ENCODE measurements at places on chromosomes 6 and 20. TPM values are rescaled to one million over a fixed set of nuclear protein-coding genes. Genes with fewer than 3 reads are reported as not detected.

SMOC2 gene
- not detected for total RNA-seq

B3GALT4 gene
- 10.6 TPM for total RNA-seq

EYS gene
- total RNA-seq, result 0.13 TPM

CCM2L gene
- total RNA-seq, result not detected

PREX1 gene
- total RNA-seq, result 0.05 TPM

MAP7 gene
- 44.6 TPM for total RNA-seq

SH3BGRL2 gene
- 19.2 TPM for total RNA-seq

EBF4 gene
- total RNA-seq, result 0.23 TPM

SAMD10 gene
- total RNA-seq, result 47.2 TPM

ISM1 gene
- total RNA-seq, result not detected

SLC23A2 gene
- total RNA-seq, result 2.6 TPM

GRCh38 chr20:63023936-63024571 lies 17.3 kb upstream of the BHLHE23 start:
- DNase-seq, result no peak

GRCh38 chr6:39333644-39334438 lies 11.3 kb upstream of the KCNK16 start:
- no peak for DNase-seq

- DNase-seq, result no peak
Observed at GRCh38 chr6:34068462-34069044, 77.3 kb downstream of the GRM4 start.

DNA sequence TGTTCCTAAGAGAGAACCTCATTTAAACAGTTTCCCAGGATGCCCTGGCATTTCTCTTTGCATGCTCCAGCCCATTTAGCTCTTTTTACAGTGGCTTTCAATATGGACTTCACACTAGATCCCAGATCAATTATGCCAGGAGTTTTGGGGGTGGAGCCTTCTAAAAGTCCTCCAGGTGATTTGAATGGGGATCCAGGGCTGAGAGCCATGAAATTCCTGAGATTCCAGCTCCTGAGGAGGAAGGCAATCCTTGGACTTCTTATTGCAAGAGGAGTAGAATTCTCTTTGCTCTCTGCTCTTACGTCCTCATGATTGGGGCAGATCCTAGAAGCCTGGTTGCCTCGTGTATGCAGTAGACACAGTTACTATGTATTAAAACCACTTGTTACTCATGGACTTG lies 184.2 kb downstream of the DHX35 start:
- DNase-seq, result no peak

DNA sequence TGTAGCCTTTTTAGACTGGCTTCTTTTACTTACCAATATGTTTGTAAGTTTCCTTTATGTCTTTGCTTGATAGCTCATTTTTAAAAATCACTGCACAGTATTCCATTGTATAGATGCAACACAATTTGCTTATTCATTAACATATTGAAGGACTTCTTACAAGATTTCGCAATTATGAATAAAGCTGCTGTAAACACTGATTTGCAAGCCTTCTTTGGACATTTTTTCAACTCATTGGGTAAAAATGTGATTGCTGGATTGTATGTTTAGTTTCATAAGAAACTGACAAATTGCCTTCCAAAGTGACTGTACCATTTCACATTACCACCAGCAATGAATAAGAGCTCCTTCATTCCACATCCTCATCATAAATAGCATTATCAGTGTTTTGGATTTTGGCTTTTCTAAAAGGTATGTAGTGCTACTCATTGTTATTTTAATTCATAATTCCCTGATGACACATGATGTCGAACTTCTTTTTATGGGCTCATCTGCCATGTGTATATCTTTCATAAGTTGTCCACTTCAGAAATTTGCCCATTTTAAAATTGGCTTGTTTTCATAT lies 80.7 kb downstream of the TFAP2B start:
- DNase-seq, result no peak

DNA sequence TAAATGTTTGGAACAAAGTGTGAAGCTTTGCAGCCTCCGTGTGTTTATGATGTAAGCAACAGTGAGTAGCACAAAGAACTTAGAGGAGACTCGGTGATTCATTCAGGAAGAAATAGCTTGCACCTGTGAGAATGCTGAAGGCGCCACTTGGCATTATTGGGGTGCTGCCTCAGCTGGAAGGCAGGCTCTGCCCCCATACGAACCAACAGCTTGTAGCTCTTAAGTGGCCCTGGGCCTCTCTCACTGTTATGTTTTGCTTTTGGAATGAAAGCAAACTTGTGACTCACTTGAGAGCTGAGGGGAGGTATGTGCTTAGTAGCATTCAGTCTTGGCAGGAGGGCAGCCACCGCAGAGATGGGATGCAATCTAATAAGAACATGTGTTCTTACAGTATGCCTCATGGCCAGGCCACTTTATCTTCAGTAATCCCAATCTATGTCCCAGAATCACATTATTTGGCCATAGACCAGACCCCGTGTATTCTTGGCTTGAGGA lies 310.7 kb downstream of the EYA4 start:
- DNase-seq, result no peak

DNA sequence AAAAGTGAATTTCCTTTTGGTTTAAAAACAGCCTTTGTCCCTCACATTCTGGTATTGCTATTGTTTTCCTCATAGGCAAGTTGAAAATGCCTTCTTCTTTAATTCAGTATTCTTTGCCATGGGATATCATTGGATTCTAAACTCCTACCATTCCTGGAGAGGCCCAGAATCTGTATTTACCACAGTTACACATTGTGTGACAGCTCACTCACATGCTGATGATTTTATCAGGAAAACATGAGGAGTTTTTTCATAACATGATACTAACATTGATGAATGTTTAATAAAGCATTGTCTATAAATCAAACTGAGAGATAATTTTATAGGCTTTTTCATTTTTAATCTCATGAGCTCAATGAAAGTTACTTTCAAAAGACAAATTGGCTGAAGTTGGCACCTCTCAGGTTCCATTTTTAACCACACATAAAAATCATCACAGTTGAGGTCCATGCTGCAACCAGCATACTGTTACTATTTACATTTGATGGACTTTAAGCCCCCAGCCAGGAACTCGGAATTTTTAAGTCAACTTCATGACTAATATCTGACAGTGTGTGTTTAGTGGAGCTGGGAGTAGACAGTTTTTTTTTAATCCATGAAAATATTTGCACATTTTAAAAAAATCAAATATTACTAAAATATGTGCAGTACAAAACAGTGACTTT lies 82.8 kb downstream of the FAM83B start:
- DNase-seq, result no peak

GRCh38 chr6:25417046-25417605 lies 138.0 kb downstream of the CARMIL1 start:
- DNase-seq, result no peak

DNA sequence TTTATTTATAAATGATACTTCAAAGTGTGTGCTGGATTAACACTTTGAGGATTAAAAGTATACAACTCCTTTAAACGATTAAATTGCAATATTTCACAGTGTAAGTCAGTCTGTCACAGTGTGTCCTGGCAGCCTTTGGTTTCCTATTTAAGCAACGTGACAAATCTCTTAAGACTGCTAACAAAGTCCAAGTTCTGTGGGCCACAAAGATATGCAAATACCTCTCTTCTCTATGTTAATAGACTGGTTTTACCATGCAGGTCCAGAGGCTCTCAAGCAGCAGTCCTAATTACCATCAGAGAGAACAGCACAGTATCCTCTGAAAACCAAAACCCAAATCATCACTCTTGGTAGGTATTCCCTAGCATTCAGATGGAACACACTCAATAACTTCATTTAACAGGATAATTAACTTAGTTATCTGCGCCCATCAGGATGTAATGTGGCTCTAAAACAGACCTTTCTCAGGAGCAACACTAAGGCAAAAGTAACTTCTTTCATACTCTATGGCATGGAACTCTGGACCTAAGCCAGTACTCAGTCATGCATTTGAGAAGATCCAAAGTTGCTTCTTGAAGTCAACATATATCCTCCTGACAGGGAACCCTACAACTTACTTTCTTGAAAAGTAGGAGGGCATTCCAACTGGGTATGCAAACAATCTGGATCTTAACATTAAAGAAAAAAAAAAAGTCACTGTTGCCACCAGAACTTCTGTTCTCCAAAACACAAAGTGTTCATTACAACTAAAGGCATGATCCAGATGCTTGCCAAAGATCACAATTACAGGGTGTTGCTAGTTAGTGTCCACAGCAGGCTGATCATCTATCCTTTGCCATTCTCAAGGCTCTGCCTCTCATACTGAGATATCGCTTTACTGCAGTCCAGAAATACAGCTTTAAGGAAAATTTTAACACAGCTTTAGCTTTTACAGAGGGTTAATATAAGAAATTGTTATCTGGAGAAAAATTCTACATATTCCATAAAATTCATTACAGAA lies 53.2 kb downstream of the MAN1A1 start:
- DNase-seq, result no peak

DNA sequence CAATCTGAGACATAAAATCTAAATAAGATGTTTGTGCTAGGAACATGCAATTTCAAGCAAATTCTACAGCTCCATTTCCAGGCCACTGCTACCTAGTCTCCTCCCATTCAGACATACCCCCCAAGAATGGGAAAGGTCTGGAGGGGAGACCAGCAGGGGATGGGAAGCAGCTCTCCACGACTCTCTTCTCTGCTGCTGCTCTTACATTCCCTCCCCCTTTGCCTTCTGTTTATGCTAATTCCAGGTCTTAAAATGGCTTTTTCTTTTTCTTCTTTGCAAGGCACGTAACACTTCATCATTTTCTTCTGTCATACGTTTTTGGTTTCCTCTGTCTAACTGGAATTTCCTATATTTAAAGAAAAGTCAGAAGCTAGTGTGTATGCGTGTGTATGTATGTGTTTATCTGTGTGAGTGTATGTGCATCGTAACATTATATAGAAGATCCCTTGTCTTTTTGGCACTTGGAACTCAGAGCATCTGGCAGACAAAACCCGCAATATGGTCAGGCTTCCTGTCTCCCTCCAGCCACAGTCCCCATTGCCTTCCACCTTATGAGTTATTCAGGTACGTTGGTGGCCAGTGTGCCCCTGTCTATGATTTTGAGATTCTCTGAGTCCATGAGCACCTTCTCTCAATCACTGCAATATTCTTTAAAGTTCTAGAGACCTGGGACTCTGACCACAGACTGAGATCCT lies 493.7 kb downstream of the BTBD3 start:
- DNase-seq, result no peak

DNA sequence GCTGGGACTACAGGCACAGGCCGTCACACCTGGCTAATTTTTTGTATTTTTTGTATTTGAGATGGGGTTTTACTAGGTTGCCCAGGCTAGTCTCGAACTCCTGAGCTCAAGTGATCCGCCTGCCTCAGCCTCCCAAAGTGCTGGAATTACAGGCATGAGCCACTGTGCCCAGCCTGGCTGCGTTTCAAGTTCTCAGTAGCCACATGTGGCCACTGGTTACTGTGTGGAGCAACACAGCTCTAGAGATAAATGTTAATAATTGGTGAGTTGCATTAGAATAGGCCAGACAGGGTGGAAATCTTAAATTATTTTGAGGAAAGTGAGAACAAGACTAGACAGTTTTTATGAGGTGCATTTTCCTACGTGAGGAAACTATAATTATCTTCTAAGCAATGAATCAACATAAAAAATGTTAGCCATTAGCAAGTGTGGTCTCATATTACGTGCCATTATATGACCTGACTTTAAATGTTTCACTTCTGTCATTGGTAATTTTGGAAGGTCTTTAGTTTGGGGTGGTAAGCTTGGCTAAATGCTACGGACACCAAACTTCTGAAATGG lies 129.6 kb downstream of the PLEKHG1 start:
- DNase-seq, result no peak

GRCh38 chr6:116468293-116468692 lies 7.1 kb downstream of the CALHM6 start:
- DNase-seq, result no peak

GRCh38 chr6:12162213-12162612 lies 127.9 kb upstream of the EDN1 start:
- DNase-seq, result no peak

- no peak for DNase-seq
Observed at GRCh38 chr6:89452281-89452680, 19.3 kb downstream of the ANKRD6 start.

- DNase-seq, result no peak
Observed at GRCh38 chr20:63749597-63750508, 10.3 kb downstream of the SLC2A4RG start.

GRCh38 chr6:47308552-47309290 lies 984 bp downstream of the TNFRSF21 start:
- DNase-seq, result no peak

DNA sequence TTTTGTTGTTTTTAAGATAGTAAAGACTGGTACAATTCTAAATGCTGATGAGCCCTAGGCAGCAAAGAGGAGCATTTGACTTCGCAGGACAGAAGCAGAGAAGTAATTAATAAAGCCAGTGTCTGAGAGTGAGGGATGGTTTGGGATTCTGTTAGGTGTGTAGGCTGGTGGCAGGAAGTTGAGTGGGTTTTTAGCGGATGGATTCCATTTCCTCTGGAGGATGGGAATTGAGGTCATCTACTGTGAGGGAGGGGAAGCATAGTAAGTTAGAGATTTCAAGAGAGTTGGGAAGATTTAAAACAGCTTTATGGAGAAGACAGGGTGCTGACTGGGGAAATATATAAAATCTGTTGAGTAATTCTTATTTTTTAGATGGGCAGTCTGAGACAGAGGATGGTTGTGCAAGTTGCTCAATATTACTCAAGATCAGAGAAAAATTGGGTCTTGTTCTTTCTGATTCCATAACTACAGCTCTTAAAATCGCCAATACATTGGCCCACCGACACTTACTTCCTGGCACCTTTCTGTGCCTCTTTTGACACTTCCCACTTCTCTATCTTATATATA lies 48.8 kb downstream of the PRL start:
- no peak for DNase-seq

DNA sequence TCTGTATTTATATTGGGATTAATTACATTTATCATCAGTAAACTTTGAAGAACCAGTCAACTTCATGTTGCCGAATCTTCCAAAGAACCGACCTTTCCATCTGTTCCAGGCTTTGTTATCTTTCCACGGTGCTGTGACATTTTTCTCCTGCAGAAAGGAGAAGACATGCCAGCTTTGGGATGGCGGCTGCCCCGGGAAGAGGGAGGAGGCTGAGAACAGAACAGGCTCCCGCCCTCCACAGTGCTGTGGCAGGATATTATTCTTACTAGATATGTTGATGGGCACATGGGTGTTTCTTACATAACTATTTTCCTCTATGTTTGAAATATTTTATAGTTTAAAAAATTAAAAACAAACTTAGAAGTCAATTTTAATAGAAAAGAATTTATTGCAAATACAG lies 44.9 kb downstream of the GINS1 start:
- no peak for DNase-seq

DNA sequence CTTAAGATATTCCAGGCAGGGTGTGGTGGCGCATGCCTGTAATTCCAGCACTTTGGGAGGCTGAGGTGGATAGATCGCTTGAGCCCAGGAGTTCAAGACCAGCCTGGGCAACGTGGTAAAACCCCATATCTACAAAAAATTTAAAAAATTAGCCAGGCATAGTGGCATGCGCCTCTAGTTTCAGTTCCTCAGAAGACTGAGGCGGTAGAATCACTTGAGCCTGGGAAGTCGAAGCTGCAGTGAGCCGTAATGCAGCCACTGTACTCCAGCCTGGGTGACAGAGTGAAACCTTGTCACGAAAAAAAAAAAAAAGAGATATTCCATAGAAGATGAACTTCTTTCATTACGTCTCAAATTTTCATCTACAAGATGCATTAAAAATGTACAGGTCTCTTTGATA lies 46.7 kb upstream of the ISM1 start:
- no peak for DNase-seq
